GM20000 (cell line): ENCODE measurements at places on chromosomes 3 and 15.

GRCh38 chr3:136283627-136284026, 33.5 kb downstream of the PCCB start:
- DNase-seq, result no peak

GRCh38 chr15:35741395-35741794, 195.4 kb upstream of the DPH6 start:
- DNase-seq, result no peak

GRCh38 chr15:32682569-32682968, 35.2 kb upstream of the GREM1 start:
- DNase-seq, result no peak

- no peak for DNase-seq
These were observed 58.2 kb downstream of the QTRT2 start for GRCh38 chr3:114114719-114115118.

DNA sequence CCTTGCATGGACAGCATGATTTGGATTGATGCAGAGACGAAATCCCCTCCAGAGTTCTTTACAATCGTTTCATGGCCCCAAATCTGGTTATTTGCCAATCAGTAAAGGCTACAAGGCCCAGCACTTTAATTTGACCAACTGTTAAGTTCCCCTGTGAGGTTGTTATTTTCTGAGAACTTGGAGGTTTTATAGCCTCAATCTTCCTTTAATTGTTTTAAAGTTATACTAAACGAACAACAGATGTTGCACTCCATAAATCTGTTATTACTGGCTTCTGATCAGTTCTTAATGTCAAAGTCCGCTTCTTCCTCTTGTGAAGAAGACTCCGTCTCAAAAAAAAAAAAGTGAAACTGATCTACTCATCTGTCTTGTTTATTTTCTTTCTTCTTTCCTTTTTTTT, 30.8 kb downstream of the LARP6 start:
- no peak for DNase-seq

GRCh38 chr3:71388535-71389120, 194.9 kb downstream of the FOXP1 start:
- DNase-seq, result no peak

DNA sequence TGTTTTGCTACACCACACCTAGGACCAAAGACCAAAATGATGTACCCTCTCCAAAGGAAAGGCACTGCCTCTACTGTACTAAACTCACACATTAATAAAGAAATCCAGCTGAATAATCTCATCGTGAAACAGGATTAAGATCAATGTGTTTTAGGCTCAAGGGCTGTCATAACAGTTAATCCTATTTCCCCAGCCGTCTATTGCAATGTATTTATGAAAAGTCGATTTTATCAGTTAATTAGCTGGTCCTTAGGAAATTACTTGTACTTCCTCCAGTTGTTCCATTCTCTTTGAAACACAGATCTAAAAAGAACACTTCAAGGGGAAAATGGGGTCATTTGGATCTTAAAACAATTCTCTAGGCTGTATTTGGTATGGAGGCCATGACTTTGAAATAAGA, 8.5 kb downstream of the ETV5 start:
- DNase-seq, result no peak

GRCh38 chr3:141707741-141708203, 30.3 kb upstream of the RNF7 start:
- no peak for DNase-seq

GRCh38 chr15:39851500-39852092, 68.5 kb downstream of the GPR176 start:
- no peak for DNase-seq

GRCh38 chr3:181313335-181313734, 323.8 kb upstream of the DNAJC19 start:
- no peak for DNase-seq

DNA sequence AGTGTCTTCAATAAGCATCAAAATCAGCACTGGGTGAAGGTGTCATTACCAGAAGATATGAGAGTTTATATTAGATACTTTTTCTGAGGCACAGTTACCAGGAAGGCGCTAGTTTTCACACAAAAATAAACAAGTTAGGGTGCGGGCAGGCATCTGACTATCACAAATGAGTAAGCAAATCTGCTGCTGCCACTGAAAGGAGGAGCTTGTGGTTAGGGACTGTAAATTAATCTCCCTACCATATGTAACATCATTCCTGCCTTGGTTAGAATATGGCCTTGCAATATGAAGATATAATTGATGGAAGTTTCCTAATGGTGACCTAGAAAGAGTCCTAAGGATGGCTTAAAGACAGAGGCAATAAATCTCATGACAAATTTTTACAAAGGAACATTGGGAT, 19.5 kb upstream of the EID1 start:
- DNase-seq, result no peak

DNA sequence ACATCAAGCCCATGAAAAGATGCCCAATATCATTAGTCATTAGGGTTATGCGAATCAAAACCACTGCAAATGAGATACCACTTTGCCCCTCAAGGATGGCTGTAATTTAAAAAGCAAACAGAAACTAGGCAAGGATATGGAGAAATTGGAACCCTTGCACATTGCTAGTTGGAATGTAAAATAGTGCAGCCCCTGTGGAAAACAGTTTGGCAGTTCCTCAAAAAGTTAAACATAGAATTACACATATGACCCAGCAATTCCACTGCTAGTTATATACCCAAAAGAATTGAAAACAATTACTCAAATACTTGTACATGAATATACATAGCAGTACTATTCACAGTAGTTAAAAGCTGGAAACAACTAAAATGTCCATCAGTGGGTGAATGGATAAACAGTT, 186.8 kb upstream of the CGNL1 start:
- no peak for DNase-seq

- DNase-seq, result no peak
These were observed 56.6 kb downstream of the LRIG1 start for GRCh38 chr3:66444146-66444644.

DNA sequence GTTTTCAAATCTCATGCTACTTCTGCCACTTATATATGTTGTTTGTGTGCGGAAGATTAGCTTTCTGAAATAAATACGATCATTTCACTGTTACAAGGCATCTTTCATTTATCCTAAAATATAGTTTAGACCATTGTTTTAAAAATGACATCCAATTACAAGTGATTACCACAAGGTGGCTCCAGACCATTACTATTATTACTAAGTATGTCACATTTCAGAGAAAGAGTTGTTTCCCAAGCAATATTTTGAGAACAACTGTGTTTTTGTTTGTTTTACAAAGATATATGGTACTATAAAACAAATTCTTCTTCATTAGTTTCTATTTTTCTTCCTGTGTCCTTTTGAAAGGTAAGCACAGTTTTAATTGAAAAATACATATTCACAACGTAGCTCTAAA, 136.0 kb upstream of the RAP2B start:
- DNase-seq, result no peak

GRCh38 chr3:123421353-123422174, 27.3 kb downstream of the ADCY5 start:
- DNase-seq, result no peak

GRCh38 chr3:127911421-127911931, 3.6 kb upstream of the KBTBD12 start:
- DNase-seq, result no peak

- DNase-seq, result no peak
These were observed 48.0 kb downstream of the ZIC4 start for GRCh38 chr3:147358144-147358992.

DNA sequence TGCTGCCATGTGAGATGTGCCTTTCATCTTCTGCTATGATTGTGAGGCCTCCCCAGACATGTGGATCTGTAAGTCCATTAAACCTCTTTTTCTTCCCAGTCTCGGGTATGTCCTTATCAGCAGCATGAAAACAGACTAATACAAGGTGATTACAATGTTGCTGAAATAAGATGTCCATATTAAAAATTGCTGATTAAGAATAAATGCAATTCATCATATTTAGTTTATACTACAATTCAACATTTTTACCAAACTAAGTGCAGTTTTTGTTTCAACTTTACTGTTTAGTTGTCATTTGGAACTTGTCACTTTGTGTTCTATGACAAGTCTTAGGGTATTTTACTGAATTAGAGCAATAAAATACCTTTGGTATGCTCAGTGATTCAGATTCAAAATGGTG, 127.6 kb upstream of the TMCO5A start:
- no peak for DNase-seq

GRCh38 chr3:198071602-198072287, 111.7 kb downstream of the LMLN start:
- peak; percentile 18 for DNase-seq

GRCh38 chr3:144272680-144273079, 301.1 kb downstream of the DIPK2A start:
- DNase-seq, result no peak

- no peak for DNase-seq
These were observed 7.5 kb upstream of the TM4SF1 start for GRCh38 chr3:149384911-149385321.

- DNase-seq, result no peak
These were observed 29.6 kb downstream of the CX3CR1 start for GRCh38 chr3:39250116-39250747.

DNA sequence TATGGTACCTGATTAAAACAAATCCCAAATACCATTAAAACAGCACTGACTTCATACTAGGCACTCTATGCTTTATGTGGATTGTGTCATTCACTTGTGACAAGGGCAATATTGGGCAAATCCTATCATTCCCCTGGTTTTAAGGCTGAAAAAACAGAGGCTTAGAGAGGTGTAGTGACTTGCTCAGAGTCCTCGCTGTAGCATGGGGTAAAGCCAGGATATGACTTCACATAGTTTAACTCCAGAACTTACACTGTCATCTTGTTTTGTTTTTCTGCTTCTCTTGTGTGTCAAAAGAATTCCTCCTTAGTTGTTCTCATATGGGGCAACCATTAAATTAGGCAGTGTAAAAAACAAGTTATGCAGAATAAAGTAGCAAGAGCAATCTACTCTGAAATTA, 40.3 kb upstream of the ICE2 start:
- no peak for DNase-seq

GRCh38 chr3:169907476-169907875, 3.9 kb upstream of the SAMD7 start:
- no peak for DNase-seq

DNA sequence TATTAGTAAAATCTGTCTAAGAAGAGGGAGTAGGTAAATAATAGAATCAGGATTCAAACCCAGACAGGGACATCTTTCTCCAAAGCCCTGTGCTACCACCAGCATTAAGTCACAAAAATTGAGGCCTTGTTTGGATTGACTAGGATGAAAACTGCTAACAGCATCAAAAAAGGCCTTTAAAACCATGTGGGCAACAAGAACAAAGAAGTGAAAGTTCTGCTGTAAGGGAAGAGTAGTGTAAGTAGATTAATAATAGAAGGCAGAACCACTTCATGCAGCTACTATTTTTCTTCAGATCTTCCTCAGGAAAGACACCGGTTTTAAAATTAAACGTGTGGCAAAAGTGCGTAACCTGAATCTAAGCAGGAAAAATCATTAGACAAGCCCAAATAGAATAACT, 15.3 kb upstream of the KBTBD12 start:
- DNase-seq, result peak; percentile 40

DNA sequence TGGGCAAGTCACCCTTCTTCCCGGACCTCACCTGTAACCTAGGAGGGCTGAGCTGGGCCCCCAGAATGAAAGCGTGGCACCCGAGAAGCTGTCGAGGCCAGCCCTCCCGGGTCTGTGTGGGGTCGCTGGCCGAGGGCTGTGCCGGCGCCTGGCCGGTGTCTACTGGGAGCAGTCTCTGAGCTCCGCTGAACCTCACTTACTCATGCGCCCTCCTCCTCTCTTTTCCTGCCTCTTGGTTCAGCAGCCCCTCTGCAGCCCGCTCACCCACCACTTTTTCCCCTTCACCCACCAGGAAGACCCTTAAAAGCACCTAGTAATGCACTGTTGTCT, 419 bp downstream of the HYKK start:
- DNase-seq, result no peak

- DNase-seq, result no peak
These were observed 14.6 kb upstream of the TRPC1 start for GRCh38 chr3:142709207-142709606.

DNA sequence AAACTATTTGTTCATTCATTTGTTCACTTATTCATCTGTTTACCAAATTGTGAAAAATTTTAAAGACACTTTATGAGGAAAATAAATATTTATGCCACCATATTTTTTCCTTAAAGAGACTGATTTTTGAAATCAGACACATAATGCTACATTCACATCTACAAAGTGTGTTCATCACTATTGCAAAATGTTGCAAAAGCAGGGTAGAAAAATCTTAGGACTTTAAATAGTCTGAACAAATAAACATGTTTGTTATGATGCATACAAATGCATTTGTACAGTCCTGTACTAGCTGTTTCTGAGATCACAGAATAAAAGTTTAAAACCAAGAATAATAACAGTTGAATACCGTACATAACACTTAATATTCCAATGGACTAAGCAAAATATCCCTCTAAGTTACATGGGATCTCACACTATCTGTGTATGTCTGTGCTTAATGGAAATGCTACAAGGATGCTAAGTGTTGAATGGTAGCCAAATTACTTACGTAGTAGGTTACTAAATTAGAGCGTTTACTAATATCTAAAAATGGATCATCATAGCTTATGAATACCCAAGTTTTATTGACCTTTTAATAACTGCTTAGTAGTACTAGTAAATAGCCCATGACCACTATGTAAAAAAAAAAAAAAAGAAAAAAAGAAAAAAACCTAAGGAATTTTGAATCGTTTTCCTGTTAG, 25.1 kb downstream of the ATP11B start:
- DNase-seq, result no peak

DNA sequence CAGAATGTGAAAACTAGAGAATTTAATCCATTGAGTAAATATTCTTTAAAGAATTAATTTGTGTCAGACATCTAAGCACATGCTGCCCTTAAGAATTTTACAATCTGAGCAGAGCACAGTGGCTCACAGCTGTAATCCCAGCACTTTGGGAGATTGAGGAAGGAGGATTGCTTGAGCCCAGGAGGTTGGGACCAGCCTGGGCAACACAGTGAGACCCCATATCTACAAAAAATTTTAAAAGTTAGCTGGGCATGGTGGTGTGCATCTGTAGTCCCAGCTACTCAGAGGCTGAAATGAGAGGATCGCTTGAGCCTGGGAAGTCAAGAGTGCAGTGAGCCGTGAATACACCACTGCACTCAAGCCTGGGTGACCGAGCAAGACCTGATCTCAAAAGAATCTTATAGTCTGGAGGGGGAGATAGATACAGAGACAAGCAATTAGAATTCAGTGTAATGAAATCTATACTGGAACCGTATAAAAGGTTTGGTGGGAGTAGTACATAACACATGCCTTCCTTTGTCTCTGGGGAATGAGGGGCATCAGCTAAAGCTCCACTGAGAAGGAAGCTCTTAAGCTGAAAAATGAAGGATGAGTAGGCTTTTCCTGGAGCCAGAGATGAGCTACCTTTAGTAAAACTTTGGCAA, 21.2 kb downstream of the ATP11B start:
- no peak for DNase-seq

DNA sequence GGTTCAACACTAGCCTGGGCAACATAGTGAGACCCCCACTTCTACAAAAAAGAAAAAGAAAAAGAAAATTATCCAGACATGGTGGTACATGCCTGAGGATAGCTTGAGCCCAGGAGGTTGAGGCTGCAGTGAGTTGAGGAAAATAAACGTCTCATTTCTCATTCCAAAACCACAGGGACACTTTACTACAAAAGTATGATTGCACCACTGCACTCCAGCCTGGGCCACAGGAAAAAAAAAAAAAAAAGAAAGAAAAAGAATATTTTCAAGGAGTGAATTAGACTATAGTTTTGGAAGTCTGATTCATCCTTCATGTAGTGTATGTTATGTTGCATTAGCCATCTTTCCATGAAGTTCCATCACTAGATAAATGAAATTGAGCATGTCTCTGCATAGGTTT, 149.5 kb upstream of the THBS1 start:
- DNase-seq, result no peak

GRCh38 chr3:42161050-42161935, 70.1 kb downstream of the TRAK1 start:
- DNase-seq, result no peak

GRCh38 chr15:70319466-70319865, 221.7 kb upstream of the TLE3 start:
- peak; percentile 64 for DNase-seq
